Large intestine (tissue), 12 donors: ENCODE measurements at places on chromosomes 11 and 22.

- DNase-seq: no peak
These were observed 514.2 kb downstream of the NTM start for GRCh38 chr11:131884461-131885073.

GRCh38 chr11:66686100-66686785 lies 8.6 kb upstream of the RBM4B start:
- DNase-seq: no peak

DNA sequence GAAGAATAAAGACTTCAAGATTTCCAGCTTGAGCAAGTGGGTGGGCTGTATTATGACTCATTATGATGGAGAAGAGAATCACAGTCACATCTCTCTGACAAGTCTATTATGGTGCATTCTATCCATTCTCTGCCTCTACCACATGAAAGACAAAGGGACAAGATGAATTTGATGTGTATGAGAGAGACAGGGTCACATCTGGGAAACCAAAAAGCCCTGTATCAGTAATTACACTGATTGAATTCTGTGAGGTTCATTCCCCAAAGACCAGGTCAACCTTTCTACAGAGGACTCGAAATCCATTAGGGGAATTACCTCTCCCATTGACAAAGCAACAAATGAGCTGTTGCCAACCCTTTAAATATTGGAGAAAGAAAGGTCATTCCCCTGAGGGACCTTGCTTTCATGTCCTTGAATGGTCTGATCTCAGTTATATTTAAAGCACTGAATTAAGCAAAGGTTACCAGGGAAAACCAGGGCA lies 109.6 kb downstream of the USP35 start:
- no peak for DNase-seq

DNA sequence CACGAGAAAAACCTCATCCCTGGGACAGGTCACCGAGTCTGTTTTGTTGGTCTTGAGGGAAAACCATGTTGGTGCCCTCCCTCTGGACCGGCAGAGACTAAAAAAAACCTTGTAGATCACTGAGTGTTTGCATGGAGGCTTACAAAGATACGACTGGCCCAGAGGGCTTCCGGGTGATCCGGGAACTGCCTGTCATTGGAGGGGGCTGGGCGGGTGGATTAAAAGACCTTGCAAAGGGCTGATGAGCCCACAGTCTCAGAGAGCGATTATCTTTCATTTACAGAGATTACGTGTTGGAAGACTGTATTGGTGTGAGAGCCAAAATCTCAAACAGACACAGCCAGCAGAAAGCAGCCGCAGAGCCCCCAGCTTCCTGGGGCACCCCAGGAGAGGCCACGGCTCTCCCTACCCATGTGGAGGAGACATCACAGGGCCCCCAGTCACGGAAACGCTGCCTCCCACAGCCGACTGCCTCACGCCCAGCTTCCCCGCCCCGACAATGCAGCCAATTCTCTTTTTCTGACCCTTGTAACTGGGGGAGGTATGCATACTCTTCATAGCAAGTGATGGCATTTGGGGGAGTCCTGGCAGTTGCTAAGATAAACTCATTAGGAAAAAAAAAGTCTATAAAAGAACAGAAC lies 426.4 kb downstream of the CTTN start:
- DNase-seq: no peak

GRCh38 chr11:119758291-119758690 lies 29.3 kb upstream of the NECTIN1 start:
- no peak for DNase-seq
